ENCODE measurements at places on chromosomes 1 and 21.

DNA sequence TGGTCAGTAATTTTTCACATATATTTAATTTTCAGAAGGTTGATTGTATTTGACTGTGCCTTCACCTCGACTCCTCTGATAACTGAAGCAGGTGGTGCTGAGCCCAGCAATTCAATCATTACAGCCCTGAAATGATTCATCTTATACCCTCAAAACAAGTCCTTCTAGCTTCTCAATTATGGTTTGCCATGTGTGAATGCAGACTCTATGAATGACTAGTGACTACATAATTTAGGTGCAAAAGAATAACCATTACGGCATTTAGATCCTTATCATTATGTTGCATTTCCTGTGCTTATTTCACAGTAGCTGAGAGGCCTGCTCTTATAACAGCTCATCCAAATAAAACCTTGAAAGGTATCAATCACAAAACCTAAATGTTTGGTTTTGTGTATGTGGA is 54.0 kb upstream of the COL11A1 start:
- no peak for DNase-seq

DNA sequence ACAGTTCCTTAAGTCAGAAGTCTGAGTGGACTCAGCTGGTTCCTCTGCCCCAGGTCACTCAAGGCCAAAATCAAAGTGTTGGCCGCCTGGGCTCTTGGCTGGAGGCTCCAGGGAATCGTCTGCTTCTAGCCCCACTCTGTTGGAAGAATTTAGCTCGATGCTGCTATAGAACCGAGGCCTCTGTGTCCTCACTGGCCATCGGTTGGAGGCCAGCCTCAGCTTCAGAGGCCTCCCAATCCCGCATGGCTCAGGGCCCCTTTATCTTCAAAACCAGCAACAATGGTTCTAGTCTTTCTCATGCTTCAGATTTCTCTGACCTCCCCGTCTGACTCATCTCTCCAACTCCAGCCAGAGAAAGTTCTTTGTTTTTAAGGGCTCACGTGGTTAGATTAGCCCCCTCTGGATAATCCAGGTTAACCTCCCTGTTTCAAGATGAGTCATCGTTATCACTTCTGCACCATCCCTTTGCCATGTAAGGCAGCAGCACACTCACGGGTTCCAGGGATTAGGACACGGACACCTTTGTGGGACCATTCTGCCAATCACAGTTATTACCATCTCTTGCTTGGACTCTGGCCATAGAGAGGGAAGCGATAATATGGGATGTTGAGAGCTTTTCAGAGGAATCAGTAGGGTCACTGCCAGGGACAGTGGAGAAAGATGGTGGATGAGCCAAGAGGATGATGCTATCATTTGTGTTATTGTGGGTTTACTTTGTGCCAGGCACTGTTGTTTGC is 13.6 kb downstream of the FHAD1 start:
- no peak for DNase-seq

GRCh38 chr1:9201401-9202239 is 33.0 kb upstream of the H6PD start:
- peak; percentile 80 for DNase-seq

DNA sequence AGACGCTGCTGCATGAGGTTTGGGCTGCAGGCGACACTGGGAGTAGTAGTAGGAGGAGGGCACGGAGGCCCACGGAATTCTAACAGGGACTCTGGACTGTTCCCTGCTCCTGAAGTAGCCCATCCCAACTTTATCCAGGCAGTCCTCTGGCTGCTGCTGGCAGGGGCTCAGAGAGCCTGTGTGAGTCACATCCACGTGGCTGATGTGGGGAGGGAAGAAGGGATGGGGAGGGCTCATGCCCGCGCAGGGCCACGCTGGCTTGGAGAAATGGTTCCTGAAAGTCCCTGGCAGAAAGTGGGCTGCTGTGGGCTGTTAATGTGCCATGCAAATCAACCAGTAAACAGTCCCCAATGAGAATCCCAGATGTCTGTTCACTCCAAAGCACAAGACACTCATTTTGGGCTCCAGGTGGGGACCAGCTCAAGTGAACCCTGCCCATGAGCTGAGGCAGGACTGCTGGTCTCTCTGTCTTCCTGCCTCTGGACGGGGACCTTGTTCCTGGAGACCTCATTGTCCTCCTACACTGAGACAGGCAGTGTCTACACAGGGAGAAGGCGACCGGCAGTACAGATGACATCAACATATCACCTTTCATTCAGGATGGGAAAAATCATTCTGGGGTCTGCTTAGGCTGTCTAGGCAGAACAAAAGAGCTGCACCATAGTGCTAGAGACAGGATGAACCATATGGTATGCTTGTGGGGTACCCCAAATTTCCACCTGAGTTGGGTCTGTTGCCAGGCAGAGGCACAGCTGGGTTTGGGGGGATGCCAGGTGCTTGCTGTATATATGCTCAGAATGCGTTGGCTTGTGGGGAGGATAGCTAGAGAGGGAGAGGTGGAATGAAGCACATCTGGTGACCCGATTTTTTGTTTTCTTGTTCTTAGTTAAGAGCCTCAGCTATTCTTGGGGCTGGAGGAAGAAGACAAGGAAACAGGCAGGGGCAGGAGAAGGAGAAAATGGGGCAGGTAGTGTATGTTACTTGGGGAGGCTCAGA is 57.9 kb upstream of the FMOD start:
- peak; percentile 75 for DNase-seq

GRCh38 chr21:15383588-15383987 is 318.8 kb upstream of the NRIP1 start:
- DNase-seq, result no peak

GRCh38 chr1:150604226-150604588 is 24.8 kb upstream of the MCL1 start:
- DNase-seq, result no peak

DNA sequence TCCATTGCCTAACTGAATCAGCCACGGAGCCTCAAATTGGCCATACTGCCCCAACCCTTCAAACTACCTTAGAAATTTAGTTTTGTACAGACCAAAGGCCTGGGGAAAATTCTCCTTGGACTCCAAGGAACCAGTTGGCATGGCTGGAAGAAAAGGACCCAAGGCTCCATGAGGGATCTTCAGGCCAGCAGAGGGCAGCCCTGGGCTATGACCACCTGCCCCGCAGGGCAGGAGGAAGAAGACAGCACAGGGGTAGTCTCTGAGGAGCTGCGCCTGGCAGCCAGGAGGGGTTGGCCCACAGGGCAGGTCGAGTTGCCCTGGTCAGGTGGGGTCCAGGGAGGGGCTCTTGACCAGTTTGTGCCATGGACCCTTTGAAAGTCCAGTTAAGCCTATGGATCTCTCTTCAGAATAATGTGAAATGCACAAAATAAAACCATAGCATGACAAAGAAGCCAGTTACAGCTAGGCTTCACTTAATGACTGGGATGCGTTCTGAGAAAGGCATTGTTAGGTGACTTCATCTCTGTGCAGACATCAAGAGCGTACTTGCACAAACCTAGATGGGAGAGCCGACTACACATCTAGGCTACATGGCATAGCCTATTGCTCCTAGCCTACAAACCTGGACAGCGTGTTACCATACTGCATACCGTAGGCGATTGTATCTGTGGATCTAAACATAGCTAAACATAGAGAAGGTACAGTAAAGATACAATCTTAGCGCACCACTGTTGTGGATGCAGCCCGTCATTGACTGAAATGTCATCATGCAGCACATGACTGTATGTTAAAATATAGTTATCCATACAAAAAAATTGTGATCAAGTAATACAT is 26.1 kb downstream of the CACNA1S start:
- peak; percentile 30 for DNase-seq

- DNase-seq, result peak; percentile 32
These were observed 30.0 kb downstream of the XCL2 start for GRCh38 chr1:168513656-168514404.

DNA sequence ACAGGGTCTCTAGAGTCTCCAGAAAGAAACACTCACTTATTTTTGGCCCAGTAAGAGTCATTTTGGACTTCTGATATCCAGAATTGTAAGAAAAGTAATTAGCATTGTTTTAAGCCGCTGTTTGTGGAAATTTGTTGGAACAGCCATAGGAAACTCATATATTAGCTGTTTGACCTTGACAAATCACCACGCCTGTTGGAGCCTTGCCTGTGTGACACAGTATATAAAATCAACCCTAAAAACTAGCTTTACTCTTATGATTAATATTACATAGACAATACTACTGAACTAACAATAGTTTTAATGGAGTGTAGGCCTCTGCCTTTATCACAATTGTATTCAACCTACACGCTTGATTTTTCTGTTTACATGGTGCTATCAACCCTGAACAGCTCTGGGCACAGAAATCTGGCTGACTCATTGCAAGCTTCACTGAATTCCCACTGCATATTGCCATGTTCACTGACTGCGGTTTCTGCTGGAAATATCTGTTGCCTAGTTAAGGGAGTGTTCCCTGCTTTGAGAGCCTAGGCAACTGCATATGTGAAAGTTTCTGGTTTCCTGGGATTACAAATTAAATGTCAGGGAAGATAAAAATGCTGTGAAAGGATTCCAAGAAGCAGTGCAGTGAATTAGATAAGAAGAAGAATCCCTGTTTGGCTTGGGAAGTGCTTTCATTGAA is 419.5 kb upstream of the DEPDC1 start:
- peak; percentile 83 for DNase-seq

- DNase-seq, result no peak
These were observed 9.3 kb downstream of the PLEKHM2 start for GRCh38 chr1:15693371-15693770.

GRCh38 chr1:231049121-231049979 is 9.3 kb upstream of the FAM89A start:
- DNase-seq, result no peak

DNA sequence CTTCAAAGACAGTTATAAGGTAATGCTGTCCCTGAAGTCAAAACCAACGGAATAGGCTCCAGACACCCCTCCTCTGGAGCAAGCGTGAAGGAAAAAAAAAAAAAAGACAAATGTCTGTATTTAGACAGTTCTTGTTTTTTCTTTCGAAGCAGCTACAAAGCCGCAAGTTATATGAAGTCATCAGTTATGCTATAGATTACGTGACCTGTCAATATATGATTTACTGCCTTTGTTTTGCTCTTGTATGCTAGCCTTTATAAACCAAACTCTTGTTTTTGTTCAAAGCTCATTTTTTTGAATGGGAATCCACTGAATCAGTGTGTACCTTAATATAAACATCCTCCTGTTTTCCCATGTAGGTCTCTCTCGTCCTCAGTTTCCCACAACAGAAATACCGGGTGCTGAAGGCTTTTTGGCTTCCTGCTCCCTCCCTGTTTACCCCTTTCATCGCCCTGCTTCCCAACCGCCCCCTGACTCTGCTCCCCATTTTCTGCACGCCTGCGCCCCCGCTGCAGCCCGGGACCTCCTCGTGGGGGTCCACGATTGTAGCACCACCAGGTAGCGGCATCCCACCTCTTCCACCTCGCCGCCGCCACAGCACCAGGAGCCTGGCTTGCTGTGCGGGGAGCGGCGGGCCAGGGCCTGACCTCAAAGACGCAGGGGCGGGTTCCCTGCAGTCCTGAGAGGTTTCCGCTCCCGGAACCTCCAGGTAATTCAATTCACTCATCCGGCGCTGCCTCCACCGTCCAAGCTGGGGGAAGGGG is 5.2 kb upstream of the ZNF678 start:
- no peak for DNase-seq

GRCh38 chr1:51192213-51192843 is 43.7 kb upstream of the RNF11 start:
- DNase-seq, result peak; percentile 77

GRCh38 chr21:39003982-39004633 is 179.1 kb downstream of the PSMG1 start:
- peak; percentile 60 for DNase-seq

DNA sequence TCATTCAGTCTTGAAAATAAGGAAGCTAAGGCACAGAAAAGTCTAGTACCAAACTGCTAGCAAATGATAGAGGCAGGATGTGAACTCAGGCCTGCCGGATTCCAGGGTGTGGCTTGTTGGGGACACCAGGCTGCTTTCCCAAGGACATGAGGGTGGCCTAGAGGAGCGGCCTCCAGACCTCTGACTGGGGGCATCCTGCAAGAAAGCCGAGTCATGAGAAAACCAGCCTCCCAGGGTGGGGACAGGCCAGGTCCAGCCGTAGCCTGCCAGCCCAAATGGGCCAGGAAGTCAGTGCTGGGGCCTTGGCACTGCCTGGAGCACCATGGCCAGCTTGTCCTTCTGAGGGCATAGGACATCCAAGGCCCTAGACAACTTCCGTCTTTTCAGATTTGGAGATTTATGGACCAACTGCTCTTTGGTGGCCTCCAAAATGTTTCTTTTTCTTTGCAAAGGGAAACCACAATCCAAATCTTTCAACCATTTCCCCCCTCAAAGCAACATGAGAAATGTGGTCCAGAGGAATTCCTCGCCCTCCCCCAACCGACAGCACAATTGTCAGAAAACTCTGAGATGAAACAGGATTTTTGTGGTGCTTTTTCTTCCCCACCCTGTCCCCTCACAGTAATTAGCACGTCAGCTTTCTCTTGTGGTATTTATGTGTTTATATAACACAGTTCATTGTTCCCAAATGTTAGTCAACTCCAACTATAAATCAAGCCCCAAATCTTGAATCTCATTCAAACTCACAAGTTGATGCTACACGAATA is 212.3 kb downstream of the KAZN start:
- DNase-seq, result peak; percentile 24

DNA sequence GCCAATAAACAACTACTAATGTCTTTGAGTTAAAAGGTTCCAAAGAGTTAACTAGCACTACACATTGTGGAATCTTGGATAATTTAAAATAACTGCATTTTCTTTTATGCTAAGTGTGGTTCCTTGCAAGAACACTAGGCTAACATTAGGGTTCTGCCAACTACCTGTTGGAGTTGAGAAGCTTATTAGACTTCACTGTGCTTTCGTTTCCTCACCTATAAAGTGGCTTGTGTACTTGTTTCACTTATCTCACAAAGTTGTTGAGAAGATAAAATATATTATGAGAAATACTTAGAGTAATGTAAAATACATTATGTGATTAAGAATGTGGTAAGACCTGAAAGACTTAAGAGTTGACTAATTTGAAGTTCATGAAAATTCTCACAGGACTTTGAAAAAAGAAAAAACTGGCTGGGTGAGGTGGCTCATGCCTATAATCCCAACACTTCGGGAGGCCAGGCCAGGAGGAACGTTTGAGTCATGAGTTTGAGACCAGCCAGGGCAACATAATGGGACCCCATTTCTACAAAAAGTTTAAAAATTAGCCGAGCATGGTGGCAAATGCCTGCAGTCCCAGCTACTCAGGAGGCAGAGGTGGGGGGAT is 5.6 kb upstream of the RRAGC start:
- no peak for DNase-seq

DNA sequence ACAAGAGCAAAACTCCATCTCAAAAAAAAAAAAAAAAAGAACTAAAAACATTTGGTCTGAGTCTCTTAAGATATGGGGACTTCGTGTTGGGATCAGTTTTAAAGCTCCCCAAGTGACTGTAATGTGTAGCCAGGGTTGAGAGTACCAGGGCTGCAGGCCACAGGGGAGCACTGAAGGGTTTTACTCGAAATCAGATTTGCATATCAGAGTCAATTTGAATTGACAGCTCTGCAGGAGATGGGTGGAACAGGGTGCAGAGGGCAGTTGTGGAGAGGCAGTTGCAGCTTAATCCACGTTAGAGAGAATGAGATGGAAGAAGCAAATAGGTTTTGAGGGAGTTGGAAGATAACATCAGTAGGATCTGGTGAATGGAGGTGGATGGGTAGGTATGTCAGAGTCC is 20.6 kb upstream of the ELOA start:
- DNase-seq, result no peak

- DNase-seq, result peak; percentile 40
These were observed 38.8 kb upstream of the CLCA4 start for GRCh38 chr1:86507935-86508582.

GRCh38 chr1:152577168-152577567 is 3.1 kb downstream of the LCE3D start:
- DNase-seq, result no peak
